ENCODE measurements at places on chromosomes 1 and 21.

DNA sequence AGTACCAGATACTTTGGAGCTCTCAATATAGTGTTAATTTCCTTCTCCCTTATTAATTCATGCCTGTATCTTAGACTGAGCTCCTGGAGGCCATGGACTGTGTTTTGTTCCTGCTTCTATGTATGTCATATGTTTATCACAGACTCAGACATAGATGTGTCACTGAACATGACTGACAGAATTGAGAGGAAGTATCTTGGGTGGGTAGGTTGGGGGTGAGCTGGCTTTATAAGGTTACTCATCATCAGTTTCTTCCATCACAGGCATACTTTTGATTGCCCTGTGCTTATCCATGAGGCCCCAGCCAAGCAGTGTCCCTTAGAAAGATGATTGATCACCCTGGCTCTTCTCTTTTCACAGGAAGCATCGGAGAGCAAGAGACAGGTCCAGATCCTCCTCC is 5.6 kb upstream of the SH3D21 start:
- no peak for DNase-seq

GRCh38 chr1:64107118-64107519 is 96.3 kb upstream of the UBE2U start:
- DNase-seq, result no peak

DNA sequence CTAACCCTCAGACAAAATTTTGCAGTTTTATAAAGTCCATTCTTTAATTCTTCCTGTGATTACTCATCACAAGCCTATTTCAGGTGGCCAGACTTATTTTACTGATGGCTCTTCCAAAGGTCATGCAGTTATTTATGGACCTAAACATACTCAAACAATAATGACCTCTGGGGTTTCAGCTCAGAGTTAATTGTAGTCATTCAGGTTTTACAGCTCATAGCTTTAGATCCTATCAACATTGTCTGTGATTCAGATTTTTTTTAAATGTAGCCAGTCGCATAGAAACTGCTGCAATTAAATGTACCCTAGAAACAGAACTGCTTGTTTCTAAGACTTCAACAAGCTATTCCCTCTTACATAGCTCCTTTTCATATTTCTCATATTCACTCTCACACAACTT is 270.8 kb downstream of the COL11A1 start:
- no peak for DNase-seq

GRCh38 chr1:37002898-37003297 is 31.4 kb downstream of the GRIK3 start:
- no peak for DNase-seq

DNA sequence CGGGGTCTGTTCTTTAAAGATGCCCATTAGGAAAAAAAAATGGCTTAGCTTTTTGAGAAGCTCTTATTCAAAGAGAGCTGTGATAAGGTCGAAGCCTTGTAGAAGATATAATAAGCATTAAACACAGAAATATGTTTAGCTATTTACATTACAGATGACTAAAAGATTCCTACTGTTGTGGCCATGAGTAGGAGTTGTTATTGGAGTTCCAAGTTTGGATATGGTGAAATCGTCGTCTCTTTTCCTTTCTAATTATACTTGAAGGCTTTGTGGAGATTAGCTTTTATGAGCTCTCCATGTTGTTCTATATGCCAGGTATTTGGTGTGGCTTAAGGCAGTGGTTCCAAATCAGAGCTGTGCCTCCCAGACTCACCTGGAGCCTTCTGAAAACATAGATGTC is 79.9 kb upstream of the LAMC2 start:
- no peak for DNase-seq

DNA sequence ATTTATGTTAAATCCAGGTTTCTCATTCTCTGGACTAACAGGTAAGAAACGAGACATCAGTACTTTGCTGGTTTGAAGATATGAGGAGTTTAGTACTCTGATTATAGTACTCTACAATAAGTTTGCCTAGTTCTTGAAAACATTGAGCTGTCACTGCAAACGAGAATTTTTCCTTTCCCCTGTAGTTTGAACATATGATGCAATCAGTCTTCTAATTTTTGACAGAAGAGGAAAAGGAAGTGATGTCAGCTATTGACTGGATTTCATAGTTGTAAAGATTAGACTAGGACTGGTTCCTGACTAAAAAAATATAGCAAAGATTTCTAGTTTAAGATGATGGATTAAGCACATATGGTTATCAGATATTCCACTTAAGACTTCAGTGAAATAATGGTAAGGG is 461.9 kb downstream of the LRRIQ3 start:
- DNase-seq, result no peak

DNA sequence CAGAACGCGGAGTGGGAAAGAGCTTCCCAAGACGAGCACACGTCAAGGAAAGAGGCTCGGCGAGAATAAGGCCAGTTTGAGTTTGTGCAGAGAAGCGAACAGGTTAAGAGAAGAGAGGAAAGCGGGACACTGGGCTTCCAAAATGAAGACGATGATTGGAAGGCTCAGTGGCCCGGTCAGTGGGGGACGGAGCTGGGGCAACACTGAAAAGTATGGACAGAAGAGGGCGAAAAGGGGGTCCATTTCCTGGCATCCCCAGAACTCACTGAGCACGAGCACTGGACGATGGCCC is 258 bp downstream of the CCT3 start:
- no peak for DNase-seq

DNA sequence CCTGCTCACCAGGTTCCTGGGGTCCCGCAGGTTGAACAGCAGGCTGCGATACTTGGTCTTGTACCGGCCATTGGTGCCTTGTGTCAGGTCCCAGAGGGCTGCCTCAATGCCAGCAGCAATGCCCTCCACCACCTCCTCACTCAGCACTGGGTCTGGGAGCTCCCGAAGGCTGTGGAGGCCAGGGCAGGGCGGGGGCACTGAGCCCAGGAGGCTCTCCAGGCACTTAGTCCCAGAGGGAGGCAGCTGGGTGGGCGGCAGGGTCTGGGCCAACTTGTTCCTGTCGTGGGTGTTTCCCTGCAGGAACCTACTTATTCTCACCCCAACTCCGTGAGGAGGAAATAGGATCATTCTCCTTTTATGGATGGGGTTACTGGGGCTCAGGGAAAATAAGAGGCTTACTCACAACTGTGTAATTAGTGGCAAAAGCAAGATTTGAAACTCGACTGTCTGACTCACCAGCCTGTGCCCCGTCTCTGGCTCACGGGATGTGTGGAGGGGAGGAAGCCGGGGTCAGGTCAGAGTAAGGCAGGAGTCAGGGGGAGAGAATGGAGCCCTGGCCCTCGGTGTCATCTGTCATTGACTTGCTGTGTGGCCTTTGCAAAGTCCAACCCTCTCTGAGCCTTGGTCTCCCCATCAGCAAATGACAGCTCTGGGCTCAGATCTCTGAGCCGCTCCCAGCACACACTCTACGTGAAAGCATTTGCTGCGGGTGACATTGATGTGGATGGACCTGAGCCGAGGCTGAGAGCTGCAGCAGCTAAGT is 17.2 kb downstream of the SPOCD1 start:
- DNase-seq, result no peak

GRCh38 chr1:16293538-16293937 is 56.6 kb upstream of the CPLANE2 start:
- DNase-seq, result no peak

DNA sequence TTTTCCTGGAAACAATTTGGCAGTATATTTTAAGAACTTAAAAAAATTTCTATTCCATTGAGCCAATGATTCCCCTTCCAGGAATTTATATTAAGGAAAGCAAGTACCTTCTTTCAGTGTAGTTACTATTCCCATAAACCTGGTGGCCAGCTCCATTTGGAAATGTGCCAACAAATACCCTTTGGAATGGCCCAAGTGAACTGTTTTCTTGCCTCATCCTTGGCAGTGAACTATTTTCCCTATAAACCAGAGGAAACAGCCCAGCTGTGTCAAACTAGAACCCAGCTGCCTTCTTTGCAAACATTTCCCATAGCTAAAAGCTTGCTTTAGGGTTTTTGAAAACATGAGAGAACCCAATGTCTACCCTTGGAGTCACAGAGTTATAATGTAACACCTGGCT is 496.9 kb downstream of the NEGR1 start:
- DNase-seq, result no peak

- DNase-seq, result no peak
These were observed 7.0 kb downstream of the PCP4 start for GRCh38 chr21:39874206-39874605.

DNA sequence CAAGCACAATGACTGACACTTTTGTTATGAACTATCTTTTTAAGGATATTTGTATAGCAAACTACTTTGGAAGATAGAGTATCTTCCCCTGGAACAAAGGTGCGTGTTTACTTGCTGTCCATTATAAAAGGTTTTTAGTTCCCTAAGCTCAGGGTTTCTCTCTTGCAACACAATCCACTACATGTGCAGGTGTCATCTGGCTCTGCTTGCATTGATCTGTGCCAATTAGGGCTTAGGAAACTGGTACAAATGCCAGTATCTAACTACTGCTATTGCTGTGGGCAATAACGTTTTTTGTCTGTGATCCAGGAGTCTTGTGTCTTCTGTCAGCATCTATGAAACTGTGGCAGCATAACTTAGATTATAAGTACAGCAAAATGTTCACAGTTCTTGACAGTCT is 68.3 kb upstream of the ABCD3 start:
- no peak for DNase-seq

GRCh38 chr1:19432943-19433718 is 52.2 kb downstream of the CAPZB start:
- no peak for DNase-seq

- peak; percentile 52 for DNase-seq
These were observed 113.7 kb upstream of the SLC35F3 start for GRCh38 chr1:233790662-233791371.

- no peak for DNase-seq
These were observed 157.0 kb upstream of the EDN2 start for GRCh38 chr1:41641475-41641814.

GRCh38 chr1:164511001-164511705 is 47.8 kb upstream of the PBX1 start:
- DNase-seq, result no peak
